ENCODE measurements at places on chromosomes 3 and 15.
A peak's percentile ranks its signal among the peaks of the same experiment; 100 is the strongest.

GRCh38 chr3:39095778-39096177, 11.6 kb downstream of the GORASP1 start:
- no peak for DNase-seq

GRCh38 chr15:48426044-48426443, 94.8 kb downstream of the DUT start:
- peak; percentile 46 for DNase-seq

DNA sequence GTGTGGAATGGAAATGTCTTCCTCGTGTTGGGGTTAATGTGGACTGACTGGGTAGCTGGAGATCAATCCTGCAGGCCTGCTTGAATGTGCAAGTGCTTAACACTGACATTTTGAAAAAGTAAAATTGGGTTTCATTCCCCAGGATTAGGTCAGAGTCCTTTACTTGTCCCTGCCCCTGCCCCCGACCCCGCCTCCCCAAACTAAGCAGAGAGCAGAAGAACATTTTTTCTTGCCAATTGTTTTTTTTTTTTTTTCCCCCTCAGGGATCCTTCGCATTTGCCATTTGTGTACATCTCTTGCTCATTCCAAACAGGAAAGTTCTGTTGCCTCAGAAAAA, 147.0 kb upstream of the NR2F2 start:
- no peak for DNase-seq

GRCh38 chr15:63191895-63192618, 2.7 kb downstream of the RAB8B start:
- DNase-seq = no peak

DNA sequence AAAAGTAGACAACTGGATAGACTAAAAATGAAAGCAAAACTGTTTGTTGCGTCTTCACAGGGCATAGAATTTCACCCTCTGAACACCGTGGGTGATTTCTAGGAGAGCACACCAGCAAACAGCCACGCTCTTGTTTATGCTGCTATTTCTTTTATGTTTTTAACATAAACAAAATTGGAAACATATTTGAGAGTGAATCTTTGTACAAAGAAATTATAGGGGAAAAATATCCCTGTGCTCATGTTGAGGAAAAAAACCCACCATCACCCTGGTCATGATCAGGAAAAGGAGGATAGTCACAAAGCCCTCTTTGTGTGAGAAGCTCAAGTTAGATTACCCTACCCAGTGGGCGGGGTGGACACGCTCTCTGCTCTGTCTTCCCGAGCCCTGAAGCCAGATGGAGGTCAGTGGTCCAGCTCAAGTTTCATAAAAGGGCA, 313.3 kb downstream of the SATB1 start:
- no peak for DNase-seq

GRCh38 chr15:64004056-64004455, 42.2 kb downstream of the DAPK2 start:
- DNase-seq = no peak

GRCh38 chr15:48796930-48797329, 13.9 kb downstream of the CEP152 start:
- DNase-seq = no peak

DNA sequence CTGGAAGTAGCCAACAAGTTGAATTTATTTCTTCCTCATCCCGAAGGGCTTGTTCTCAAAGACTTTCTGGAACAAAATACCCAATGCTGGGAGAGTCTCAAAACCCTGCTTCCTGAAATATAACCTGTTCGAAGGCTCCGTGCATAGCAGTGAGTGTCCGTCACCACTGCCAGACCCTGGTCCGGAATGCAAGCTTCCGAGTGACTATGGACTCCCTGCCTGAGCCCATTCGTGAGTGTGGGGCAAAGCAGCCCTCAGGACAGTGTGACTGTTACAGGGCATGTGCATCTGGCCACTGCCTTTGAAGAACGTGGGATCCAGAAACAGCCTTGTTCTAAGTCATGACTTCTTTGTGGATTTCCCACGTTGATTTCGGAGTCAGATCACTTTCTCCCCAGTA, 214.5 kb upstream of the IGF1R start:
- DNase-seq = no peak

DNA sequence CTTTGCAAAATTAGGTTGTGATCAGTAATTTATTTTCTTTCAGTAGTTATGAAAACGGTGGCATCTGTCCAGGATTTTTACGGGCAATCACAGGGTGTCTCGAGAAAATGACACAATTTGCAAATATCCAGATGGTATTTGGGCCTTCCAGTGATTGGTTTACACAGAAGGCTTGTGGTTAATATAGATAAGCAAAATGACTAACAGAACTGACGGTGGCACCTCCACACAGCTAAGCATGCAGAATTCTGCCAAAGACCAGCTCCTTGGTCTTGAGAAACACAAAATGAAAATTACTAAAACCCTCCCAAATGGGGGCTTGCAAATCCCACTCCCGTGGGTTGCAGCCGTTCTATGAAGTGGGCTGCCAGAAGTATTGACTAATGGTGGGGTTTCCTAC, 5.5 kb downstream of the ARHGEF3 start:
- DNase-seq = no peak
